ENCODE measurements at places on chromosomes 5 and 9. TPM values are rescaled to one million over a fixed set of nuclear protein-coding genes. Genes with fewer than 3 reads are reported as not detected.

The TBC1D9B gene
- total RNA-seq: 70.6 TPM

The C9orf50 gene
- total RNA-seq: not detected

The CKS2 gene
- total RNA-seq: 62.3 TPM

The SPATA31A3 gene
- not detected for total RNA-seq

The MYOT gene
- total RNA-seq: not detected
